NCI-H2081 (cell line): ENCODE measurements at places on chromosomes 16 and 17.

GRCh38 chr17:57948555-57949420 is 6.4 kb downstream of the CUEDC1 start:
- no peak for DNase-seq

GRCh38 chr16:69834807-69835466 is 72.8 kb downstream of the WWP2 start:
- no peak for DNase-seq

DNA sequence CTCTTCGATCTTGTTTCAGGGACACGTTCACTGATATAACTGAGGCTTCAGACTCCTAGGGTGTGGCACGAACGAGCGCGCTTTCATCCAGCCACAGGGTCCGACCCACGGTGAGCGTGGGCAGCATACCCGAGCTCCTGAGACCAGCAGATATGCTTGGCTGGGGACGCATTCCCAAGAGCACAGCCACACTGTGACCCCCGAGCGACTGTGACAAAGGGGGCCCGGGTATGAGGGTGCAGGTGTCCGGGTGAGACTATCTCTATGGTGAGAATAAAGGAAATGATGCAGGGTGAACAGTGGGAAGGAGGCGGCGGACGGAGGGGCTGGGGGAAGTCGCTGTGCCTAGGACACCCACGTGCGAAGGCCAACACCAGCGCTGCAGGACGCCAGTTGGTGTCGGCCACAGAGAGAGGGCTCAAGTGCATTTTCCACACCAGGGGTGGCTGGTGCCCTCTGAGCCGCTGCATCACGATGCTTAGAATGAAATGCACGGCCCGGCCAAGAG is 17.6 kb downstream of the RPH3AL start:
- no peak for DNase-seq

- DNase-seq, result peak; percentile 91
Measured at GRCh38 chr17:44774271-44775135, 15.7 kb downstream of the ADAM11 start.

DNA sequence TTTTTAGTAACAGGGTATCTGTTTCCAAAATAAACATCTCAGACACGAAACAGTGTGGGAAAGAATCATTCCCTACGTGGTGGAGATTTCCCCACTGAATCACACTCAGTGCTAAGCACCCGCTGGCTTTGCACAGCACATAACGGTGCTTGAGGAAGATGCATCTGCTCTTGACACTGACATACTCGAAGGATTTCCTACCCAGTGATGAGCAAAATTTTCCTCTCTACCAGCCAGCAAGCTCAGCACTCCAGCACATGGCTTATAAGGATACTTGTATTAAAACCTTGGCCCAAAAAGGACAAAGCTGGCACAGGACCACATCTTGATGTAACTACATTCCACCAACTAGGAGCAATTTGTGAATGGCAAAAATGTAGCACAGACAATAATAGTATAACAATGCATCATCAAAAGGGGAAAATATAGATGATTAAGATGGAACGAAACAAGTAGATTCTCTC is 59.0 kb downstream of the ANKFY1 start:
- no peak for DNase-seq

GRCh38 chr17:80785477-80786178 is 206.0 kb upstream of the CHMP6 start:
- no peak for DNase-seq

DNA sequence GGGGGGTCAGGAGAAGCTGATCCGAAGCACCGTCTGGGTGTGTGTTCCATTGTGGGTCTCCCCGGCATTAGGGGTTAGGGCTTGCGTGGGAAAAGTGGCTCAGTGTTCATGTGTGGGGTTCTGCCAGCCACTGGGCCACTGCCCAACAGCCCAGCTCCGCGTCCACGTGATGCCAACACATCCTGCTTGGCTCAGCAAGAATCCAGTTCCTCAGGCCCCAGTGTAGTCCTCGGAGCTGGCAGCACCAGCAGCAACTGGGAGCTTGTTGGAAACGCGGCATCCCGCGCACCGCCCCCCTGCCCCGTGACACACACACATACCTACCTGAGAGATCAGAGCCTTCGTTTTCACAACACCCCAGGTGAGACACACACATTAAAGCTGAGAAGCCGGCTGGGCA is 18.9 kb downstream of the LGALS9 start:
- DNase-seq, result no peak

- DNase-seq, result no peak
Measured at GRCh38 chr17:33266611-33267010, 26.5 kb downstream of the ASIC2 start.

DNA sequence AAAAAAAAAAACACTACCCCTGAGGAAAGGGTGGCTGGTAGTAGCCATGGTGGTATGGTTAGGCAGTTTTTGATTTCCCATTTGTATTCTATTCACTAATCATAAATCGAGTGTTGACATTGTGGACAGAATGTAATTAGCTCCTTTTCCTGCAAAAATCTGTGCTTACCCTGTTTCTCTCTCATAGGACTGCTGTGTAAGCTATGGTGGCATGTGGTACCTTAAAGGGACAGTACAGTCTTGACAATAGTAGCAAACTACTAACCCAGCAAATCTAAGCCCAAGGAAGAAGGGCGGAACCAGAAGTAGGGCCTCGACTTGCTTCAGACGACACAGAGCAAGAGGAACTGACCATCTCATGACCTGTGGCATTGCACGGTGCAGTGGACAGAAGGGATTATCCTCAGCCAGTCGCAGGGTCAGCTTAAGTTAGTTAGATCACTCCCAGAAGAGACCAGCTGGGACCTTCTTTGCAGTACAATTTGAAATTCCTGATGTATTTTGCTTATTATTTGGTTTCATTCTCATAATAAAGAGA is 36.3 kb downstream of the POLR3E start:
- DNase-seq, result no peak

DNA sequence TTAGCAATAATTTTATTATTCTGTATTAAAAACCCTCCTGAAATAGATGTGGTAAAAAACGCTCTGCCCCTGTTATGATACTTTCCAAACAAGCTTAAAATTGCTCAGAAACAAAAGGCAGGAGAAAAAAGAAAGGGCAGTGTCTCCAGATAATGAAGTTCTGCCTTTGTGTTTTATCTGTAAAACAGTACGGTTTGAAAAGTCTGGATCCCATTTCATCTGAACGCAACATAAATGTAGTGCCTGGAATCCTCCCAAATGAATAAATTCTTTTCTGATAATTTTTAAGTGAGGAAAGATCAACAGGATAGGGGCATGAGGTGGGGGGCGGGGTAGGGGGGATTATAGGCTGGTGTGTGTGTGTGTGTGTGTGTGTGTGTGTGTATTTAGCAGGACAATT is 87.5 kb upstream of the SOX9 start:
- no peak for DNase-seq

DNA sequence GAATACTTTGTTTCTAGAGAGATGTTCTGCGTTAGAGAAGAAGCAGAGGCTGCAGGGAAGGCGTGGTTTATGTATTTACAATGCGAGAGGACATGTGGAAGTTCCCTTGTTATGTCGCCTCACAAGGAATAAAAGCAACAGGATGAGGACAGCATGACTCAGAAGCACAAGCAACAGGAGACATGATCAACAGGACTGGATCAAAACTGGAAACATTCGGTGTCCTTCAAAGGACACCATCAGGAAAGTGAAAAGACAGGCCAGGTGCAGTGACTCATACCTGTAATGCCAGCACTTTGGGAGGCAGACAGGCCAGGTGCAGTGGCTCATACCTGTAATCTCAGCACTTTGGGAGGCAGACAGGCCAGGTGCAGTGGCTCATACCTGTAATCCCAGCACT is 52.6 kb downstream of the CCDC57 start:
- no peak for DNase-seq

DNA sequence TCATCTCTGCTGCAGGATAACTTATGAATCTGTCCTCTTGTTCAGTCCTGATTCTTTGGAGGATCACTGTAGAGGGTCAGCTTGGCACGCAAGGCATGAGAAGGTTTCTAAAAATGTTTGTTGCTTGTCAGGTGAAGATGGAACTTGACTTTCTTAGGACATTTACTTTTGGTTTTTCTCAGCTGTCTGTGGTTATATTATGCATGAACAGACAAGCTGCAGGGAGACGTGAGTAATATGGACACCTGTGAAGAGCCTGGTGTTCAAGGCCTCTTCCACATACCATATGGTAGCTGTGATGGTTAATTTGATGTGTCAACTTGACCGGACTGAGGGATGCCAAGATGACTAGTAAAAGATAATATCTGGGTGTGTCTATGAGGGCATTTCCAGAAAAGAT is 270.2 kb upstream of the CPHXL start:
- DNase-seq, result no peak

- peak; percentile 15 for DNase-seq
Measured at GRCh38 chr16:19583665-19584300, 28.3 kb downstream of the VPS35L start.

- no peak for DNase-seq
Measured at GRCh38 chr16:35195864-35196216, 1736.4 kb downstream of the TP53TG3F start.

GRCh38 chr17:30915833-30916611 is 5.7 kb upstream of the ADAP2 start:
- DNase-seq, result no peak

DNA sequence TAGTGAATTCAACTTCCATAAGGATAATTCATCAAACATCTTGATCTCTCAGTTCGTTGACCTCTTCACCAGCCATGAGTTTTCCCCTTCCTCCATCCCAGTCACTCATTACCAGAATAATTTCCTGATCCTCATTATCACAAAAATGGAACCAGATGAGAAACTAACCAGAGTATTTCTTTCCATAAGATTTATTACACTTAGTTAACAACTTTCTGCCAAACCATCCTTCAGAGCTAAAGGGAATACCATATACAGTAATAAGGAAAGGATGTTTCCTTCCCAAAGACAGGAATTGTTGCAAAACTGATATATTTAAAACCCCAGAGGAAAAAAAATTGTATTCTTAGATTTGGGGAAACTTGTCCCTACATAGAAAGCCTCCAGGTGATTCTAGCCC is 8.6 kb downstream of the KRTAP29-1 start:
- no peak for DNase-seq

DNA sequence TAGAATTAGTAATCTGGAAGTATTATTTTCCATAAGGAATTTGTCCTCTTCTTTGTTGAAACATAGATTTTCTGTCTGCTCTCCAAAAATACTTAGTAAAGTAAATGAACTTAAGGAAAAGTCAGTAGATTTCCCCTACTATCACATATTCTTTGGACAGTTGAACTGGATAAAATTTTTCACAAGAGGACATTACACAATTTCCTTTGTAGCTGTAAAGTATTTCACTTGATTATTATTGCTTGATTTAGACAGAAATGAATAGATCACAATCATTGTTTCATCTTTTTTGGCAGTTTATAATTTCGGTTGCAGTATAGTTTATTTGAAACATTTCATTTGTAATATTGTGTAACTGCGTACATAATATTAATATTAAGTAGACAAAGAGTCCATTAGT is 12.5 kb downstream of the CYB5B start:
- no peak for DNase-seq

GRCh38 chr17:29063992-29064391 is 21.1 kb downstream of the PIPOX start:
- no peak for DNase-seq

- DNase-seq, result no peak
Measured at GRCh38 chr16:89189358-89190025, 10.8 kb downstream of the SLC22A31 start.

DNA sequence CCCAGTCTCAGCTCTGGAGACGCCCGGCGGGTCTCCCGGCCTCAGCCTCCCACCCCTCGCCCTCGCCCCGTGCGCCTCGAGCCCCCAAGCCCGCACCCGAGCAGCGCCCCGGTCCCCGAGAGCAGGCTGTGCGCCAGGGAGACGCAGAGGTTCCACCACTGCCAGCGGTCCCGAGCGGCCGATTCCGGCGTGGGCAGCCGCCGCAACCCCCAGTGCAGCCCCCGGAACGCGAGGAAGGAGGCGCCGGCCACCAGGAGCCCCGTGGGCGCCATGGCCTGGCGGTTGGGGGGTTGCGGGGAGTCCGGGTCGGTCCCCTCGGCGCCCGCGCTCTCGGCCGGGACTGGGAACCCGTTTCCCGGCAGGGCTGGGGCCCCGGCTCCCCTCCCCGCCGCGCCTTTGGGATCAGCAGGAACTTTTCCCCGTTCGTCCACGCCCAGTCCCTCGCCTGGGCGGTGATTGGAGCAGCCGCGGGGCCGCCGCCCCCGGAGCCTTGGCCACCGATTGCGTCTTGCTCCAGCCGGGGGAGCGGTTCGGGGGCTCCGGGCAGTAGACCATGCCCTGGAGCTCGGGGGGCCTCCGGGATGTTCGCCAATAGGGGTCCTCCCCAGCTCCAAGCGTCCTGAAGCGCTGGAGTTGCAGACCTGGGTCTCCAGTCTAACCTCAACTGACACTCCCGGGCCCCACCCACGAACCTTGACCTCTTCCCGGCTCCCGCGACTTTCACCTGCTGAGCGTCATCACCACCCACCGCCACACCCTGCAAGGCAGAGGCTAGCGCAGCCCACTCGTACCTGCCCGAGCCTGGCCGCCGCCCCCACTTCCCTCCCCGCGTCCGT is at the start of gene TLCD2:
TSS of gene TLCD2 (minus strand) at position 407 of the 836 bp plus-strand sequence. CDS start at position 272, 135 bp downstream.
- DNase-seq, result no peak

DNA sequence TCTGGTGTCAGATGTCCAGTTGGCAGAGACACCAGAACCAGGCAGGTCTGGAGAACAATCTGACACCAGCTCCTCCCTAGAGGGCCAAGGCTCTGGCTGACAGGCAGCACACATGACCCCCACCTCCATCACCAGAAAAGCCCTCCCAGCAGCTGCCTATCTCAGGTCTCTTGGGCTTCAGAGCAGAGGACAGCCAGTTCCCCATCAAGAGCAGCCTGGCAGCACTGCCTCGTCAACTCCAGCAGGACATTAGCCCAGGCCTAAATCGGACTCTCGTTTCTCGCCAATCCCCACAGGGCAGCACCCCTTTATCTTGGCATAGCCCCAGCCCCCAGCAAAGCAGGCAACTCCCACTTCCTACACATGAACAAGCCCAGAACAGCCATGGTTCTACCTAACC is 4.4 kb downstream of the JUP start:
- DNase-seq, result no peak

DNA sequence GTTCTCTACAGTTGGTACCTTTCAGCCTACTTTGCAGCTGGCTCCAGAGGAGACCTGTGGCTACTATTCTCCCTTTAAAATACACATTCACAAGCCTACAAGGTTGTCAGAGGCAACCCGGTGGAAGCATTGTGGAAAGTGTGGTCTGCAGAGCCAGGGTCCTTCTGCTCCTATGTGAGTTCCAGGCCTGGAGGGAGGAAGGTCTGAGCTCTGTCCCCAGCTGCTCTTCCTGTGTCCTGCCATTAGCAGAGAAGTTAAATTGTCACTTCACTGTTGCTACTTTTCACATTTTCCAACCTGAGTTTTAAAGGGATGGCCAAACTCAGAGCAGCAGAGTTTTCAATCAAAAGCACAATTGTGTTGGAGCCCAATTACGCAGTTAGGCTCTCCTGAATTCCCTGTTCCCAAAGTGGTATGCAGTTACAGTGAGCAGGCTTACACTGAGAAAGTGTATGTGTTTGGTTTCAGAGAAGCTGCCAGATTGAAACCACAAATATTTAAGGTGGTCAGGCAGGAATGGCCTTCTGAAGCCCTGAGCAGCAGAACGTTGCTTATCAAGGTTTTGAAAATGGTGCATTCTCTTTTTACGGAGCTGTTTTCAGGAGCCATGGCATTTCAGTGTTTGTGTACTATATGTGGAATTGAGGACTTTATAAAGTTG is 25.0 kb downstream of the MAP3K3 start:
- no peak for DNase-seq
